ENCODE measurements at places on chromosomes 13 and 19.

DNA sequence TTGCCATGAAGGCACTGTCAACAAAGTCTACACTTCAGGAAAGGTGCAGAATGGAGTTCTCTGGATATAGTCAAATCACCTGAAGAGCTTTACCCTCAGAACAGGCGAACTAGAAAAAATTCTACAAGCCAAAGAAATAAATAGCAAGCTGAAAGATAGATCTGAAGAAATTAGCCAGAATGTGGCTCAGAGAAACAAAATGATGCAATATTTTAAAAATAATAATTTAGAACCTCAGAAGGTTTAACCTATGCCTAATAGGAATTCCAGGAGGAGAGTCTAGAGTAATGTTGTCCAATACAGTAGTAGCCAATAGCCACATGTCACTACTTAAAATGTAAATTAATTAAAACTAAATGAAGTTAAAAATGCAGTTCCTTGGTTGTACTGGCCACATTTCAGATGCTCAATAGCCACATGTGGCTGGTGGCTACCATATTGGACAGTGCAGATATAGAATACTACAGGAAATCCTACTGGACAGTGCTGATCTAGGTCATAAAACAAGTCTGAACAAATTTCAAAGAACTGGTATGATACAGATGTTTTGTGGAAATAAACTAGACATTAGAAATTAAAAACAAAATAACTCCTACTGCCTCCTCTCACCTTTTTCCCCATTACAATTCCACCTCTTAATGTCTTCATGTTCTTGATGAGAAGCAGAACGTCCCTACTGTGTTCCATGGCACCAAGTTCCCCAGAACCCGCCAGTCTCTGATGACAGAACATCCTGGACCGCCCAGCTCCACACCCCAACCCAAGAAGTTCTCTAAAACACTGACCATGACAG, 679 bp upstream of the CDADC1 start:
- DNase-seq, result no peak

DNA sequence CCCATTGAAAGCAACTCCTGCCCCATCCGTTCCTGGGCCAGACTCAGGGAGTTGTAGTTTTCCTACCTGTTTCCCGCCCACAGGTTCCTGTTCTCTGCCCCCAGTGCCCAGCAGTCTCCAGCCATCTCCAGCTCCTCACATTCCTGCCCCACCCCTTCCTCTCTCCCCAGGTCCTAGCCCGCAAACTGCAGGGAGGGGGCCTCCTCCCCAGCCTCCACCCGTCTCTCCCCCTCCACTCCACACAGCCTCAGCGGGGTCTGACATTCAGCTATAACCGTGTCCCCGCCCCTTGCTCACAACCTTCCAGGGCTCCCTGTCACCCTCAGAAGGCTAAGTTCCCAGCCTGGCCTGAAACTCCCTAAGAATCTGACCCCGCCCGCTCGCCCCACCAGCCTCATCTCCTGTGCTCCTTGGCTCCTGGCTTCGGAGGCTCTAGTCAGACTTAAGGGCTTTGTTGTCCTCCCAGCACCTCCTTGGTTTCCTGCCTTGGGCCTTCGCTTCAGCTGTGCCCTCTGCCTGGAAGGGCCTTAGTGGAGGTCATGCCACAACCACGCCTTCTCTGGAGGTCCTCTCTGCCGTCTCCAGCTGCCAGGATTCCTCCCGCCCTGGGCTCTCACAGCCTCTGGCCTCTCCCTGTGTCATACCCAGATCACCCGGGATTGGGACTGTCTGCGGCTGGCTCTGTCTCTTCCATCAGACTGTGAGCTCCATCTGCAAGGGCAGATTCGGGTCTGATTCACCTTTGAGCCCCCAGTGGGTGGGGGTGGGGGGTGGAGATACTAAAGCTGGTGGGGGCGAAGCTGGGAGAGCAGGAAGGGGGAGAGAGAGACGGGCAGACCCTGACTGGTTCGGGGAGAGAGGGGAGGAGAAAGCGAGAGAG, 5.1 kb upstream of the SPACA6 start:
- no peak for DNase-seq

DNA sequence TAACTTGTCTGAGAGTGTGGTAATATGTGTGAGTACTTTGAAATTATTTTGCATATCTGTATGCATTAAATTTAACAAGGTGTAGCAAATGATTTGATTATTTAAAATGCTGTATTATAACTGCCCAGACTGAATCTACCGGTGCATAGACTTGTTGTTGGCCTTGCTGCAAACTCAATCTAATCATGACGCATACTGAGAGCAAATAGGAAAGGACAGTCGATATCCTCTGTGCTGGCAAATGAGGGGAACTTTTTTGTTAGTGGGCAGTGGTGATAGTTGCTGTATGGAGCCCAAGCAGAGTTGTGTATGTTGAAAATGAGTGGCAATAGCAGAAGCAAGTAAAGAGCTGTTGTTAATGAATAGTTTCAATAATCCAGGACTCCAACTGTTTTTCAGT, 127.4 kb downstream of the LMO7 start:
- DNase-seq, result no peak

DNA sequence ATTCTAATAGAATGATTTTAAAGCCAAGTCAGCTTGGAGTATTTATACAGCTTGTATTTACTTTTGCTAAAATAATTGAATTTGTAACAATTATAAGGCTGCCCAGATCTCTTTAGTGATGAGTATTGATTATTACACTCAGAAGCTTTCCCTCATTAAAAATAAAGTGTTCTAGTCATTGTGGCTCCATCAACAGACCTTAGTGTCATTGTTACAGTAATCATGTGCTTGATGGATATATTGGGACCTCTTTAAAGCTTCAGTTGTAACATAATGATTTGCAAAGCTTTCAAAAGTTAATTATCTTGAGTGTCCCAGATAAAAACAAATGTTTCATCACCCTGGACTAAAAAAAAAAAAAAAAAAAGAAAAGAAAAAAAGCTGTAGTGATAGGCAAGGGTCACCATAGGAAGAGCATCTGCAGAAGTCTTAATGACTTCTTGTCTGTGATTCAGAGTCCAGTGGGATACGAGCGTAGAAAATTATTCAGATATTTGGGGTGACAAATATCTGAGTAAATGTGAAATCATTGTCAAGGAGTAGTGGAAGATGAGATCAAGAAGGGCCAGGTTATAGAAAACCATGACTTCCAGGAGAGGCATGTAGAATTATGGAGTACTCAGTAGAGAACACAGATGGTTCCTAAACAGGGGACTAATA, 369.6 kb downstream of the DCT start:
- no peak for DNase-seq

- no peak for DNase-seq
These were observed 154.9 kb upstream of the KLF12 start for GRCh38 chr13:74289107-74289506.

GRCh38 chr13:22629374-22629773, 551.4 kb upstream of the SGCG start:
- no peak for DNase-seq

- no peak for DNase-seq
These were observed 13.2 kb downstream of the MICOS13 start for GRCh38 chr19:5666921-5667610.

DNA sequence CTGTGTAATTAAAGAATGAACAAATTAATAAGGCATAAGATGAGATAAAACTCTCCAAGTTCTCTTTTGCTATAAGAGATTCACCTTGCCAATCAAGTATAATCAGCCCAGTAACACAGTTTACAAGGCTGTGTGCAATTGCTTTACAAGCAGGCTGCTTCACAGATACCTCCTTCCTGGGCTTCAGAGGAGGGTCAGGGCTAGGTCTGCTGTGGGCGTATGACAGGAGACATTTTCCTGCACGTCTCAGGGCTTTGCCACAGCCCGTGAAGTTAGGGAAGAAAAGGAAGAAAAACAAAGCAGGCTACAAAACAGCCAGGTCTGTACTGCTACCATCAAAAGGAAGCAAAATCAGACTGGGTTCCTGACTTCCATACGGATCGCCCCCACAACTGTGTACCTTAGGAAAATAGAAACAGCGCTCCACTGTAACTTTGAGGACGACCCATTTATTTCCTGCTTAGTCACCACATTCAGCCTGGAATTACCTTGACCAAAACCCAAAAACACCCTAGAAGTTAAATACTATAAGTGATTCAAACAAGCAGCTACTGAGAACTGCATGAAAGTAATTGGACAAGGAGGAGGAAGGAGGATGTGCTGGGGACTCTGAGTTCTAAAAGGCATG, 12.4 kb downstream of the EFNB2 start:
- no peak for DNase-seq

GRCh38 chr13:47798906-47799305, 202.2 kb downstream of the SUCLA2 start:
- DNase-seq, result no peak

- DNase-seq, result no peak
These were observed 30.3 kb downstream of the TSHZ3 start for GRCh38 chr19:31318790-31319425.

- DNase-seq, result no peak
These were observed 671 bp downstream of the MCOLN1 start for GRCh38 chr19:7522923-7523667.

DNA sequence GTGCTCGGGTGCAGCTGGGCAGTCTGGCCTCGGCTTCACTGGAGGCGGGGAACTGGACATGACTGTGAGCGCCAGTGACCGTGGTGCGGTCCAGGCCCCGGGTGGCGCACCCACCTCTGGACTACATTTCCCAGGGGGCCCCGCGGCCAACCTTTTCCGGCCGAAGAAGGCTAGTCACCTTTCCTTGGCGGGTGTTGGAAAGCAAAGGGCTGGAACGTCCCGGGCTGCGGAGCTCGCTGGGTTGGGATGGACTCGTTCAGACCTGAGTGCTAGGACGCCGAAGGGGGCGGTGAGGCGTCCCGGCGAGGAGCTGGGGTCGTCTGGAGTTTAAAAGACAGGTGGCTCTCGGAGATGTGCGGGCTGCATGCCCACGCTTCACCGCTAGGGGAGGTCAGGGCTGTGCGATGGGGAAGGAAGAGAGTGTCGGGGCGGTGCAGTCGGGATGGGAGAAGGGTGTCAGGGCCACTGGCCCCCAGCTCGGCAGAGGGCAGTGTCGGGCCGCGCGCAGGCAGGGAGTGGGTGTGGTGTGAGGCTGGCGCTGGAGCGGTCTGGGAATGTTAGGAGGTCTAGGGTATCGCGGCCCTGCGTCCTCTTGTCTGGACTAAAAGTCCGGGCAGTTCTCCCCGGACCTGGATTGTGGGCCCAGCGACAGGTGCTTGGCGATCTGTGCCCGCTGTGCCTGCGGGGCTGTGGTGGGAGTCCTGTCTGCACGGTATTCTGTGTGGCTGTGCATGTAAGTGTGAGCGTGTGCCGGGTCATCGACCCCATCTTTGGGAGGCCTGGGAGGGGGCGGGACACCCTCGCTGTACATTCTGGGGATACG, 57.1 kb downstream of the ZNF568 start:
- peak; percentile 17 for DNase-seq

DNA sequence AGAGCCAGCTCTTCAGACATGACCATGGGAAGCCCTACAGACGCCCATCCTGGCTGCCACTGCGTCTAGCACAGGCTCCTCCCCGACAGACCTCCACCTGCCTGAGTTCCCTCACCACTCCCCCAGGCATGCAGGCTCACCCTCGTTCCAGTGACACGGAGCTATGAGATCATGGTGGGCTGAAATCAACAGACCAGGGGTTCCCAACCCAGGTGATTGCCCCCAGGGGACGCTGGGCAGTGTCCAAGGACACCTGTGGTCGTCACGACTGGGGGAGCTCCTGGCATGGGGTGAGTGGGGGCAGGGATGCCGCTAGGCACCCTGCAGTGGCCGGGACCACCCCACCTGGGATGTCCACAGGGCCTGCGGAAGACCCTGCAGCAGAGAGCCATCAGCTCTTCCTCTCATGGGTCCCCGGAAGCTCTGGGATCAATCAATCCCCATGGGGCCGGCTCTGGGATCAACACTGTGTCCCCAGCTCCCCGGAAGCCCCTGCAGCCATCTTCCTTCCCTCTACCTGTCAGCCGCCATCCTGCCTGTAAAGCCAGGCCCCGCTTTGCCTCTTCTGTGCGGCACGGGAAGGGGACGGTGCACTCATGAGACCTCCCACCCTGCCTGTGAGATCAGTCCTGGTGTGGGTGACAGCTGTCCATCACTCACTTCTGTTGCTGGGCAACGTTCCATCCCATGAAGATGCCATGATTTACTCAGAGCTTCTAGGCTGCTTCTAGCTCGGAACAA, 12.8 kb upstream of the MADCAM1 start:
- DNase-seq, result no peak

DNA sequence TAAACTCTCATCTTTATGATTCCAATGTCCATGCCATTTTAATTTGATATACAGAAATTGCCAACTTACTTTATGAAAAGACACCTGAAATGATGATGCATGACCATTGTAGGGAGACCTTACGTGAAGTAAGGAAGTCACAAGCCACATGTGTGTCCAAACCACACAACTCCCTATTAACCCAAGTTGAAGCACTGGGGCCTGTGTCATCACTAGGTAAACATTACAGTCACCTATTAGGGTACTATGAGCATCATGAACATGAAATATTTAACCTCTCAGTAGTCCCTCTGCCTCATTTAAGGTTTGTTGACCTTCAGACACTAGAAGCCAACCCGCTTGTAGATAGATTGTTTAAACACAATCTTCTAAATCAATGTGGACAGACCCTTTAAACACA, 576.9 kb downstream of the IRS2 start:
- DNase-seq, result no peak

DNA sequence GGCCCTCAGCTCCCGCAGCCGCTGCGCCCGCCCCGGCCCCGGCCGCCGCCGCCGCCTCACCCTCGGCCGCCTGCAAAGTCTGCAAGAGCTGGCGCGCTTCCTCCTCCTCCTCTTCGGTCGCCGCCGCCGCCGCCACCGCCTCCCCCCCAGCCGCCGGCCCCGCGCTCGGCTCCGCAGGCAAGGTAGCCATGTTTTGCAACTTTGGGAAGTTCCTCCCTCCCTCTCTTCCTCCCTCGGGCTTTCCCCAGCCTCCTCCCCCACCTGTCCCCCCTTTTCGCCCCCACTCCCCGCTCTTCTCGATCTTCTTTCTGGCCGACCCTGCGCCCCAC, 433 bp downstream of the SIX5 start:
- DNase-seq, result no peak

GRCh38 chr13:69331245-69331644, 776.4 kb upstream of the ATXN8OS start:
- DNase-seq, result no peak

GRCh38 chr13:34408640-34409039, 533.4 kb upstream of the NBEA start:
- no peak for DNase-seq

DNA sequence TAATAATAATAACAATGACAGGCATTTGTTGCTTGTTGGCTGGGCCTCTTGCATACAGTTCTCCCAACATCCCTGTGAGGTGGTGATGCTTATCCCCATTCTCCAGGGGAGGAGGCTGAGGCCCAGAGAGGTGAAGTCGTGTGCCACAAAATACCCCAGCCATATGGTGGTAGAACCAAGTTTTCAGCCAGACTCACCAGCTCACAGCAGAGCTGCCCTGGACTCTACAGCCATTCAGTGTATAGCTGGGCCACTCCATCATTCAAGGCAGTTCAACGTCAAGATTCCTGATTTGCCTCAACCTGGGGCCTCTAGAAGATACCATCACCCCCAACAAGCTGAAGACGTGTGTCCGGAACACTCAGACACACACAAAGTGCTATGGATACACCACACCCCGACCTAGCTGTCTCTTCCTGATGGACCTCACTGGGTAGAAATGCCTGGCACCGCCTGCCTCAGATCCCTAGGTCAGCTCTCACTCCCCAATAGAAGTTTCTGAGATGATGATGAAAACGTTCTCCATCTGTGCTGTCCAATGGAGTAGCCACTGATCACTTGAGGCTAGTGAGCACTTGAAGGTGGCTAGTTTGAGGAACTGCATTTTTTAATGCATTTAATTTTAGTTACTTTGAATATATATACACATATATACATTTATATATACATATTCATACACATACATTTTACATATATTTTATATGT, 4.3 kb upstream of the CEACAM19 start:
- no peak for DNase-seq

GRCh38 chr19:5308451-5309437, 31.9 kb downstream of the PTPRS start:
- no peak for DNase-seq

- DNase-seq, result no peak
These were observed 22.1 kb upstream of the OLFM2 start for GRCh38 chr19:9958379-9958821.

All from GM12878 (cell line).